ENCODE measurements at places on chromosomes 16 and 17. TPM values are rescaled to one million over a fixed set of nuclear protein-coding genes. Genes with fewer than 3 reads are reported as not detected.
A peak's percentile ranks its signal among the peaks of the same experiment; 100 is the strongest.

DNA sequence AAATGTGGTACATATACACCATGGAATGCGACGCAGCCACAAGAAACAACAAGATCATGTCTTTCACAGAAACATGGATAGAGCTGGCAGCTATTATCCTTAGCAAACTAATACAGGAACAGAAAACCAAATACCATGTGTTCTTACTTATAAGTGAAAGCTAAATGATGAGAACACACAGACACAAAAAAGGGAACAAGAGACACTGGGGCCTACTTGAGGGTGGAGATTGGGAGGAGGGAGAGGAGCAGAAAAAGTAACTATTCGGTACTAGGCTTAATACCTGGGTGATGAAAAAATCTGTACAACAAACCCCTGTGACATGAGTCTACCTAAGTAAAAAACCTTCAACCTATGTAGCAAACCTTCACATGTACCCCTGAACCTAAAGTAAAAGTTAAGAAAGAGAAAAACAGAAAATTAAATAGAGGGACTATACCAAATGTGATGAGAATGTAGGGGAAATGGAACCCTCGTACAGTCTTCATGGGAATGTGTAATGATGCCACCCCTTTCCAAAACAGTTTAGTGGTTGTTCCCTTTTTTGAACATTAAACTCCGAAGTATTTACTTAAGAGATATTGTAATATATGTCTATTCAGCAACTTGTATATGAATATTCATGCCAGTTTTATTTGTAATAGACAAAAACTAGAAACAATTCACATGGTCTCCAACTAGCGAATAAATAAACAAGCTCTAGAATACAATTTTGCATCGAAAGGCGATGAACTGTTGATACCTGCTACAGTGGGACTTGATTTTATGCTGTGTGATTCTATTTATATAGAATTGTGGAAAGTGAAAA is 33.9 kb downstream of the AHSP start:
- no peaks in the 10 kb centered on the region for H3K36me3 ChIP-seq
- no peak overlapping the region for H3K27ac ChIP-seq
- DNase-seq, result no peak
- H3K27me3 ChIP-seq, result peaks cover 24% of the 10 kb centered on the region

DNA sequence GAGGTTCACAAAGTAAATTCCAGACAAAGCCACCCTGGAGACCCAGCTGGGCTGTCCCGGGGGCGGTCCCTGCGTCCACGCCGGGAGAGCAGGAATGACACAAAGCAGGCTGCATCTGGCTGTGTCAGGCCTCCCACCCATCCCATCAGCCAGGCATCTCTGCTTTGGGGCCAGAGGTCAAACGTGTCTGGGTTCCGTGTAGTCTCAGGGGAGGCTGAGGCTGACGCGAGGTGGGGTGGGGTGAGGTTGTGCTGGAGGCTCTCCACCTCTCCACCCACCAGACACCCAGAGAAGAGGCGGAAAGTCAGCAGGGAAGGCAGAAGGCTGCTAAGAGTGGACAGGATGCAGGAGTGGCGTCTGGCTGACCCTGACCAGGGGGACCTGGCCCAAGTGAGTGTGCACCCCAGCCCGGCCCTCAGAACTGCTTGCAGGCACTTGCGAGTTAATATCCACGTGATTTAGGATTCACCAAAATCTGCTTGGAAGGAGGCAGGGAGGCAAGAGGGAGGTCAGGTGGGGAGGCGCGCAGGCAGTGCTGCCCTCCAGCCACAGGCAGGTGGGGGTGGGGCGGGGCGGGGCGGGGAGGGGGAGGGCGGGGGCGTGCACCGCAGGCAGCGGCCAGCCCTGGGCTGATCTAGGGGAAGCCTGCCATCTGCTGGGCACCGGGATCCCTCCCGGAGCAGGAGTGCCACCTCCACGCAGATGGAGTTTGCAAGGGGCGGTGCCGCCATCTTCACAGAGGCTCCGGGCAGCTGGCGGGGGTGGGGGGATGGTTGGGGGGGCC is 44.3 kb downstream of the TBC1D16 start:
- DNase-seq, result peak; percentile 98
- H3K27ac ChIP-seq, result peak overlapping the region; percentile 66
- H3K4me3 ChIP-seq, result no peak overlapping the region

- no peak overlapping the region for H3K4me3 ChIP-seq
- H3K36me3 ChIP-seq, result no peaks in the 10 kb centered on the region
- no peaks in the 10 kb centered on the region for H3K27me3 ChIP-seq
- H3K27ac ChIP-seq, result no peak overlapping the region
These were observed 113.5 kb downstream of the CMIP start for GRCh38 chr16:81558077-81558443.

DNA sequence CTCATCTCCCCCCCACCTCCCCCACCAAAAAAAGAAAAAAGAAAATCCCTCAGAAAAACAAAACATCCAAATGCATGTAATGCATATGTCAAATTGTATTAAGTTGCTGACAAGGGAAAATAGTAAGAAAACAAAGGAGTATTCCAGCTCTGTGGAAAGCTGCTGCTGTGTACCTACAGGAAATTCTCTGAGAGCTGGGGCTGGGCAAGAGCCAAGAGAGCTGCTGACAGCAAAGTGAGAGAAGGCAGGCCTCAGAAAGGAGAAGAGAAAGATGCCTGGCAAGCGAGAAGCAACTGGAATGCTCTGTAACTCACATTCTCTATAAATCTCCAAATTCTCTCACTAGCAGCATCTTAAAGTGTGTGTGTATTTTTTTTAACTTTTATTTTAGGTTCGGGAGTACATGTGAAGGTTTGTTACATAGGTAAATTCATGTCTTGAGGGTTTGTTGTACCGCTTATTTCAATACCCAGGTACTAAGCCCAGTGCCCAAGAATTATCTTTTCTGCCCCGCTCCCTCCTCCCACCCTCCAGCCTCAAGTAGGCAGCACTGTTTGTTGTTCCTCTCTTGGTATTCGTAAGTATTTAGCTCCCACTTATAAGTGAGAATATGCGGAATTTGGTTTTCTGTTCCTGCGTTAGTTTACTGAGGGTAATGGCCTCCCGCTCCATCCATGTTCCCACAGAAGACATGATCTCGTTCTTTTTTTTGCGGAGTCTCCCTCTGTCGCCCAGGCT is 24.4 kb downstream of the CNTROB start:
- no peak overlapping the region for H3K27ac ChIP-seq
- H3K4me1 ChIP-seq, result no peaks in the 10 kb centered on the region
- H3K36me3 ChIP-seq, result no peaks in the 10 kb centered on the region
- H3K4me3 ChIP-seq, result no peak overlapping the region
- H3K27me3 ChIP-seq, result no peaks in the 10 kb centered on the region

DNA sequence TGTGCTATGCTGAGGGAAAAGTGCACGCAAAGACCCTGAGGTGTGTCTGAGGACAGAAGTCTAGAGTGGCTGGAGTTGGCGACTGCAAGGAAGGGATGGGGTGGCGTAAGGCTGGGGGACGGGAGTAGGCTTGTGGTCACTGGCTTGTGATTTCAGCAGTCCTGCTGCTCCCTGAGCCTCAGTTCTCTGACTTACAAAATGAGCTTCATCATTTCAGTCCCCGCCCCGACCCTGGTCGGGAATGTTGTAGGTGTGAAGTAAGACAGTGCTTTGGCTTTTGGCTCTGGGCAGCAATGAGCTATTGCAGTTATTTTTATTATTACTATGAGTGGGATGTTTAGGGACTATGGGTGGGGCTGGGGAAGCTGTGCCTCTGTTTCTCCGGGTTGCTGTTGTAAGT is 8.6 kb downstream of the ADGRG1 start:
- H3K27me3 ChIP-seq, result peaks cover 7% of the 10 kb centered on the region
- H3K36me3 ChIP-seq, result no peaks in the 10 kb centered on the region
- no peak overlapping the region for H3K4me3 ChIP-seq
- DNase-seq, result no peak
- H3K4me1 ChIP-seq, result no peaks in the 10 kb centered on the region

DNA sequence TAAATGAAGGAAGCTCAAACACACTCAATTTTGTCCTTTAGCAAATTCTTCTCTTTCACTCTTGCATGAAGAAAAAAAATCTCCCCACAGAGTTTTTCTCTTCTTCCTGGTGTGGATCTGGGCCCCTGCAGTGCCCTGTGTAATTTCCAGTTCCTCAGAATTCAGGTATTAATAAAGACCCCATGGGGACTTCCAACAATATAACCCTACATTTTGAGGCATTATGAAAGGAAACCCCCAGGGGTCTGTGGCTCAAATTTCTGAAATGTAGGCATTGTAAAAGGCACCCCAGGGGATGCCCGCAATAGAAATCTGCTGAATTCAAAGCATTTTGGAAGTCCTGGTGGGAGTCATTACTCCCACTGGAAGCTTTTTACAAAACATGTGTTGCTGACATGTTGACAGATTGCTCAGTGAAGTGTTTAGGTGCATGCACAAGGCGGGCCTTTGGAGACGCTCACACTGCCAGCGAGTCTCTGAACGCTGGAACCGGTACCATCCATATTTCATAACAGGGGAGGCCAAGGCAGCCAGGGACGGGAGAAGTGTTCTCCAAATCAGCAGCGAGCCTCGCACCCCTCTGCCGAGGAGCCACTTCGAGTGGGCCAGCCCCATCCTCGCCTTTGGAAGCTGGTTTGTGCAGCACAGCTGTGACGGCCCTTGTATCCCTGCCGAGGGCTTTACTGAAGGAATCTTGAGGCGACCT is 154.0 kb downstream of the ZNF423 start:
- H3K4me3 ChIP-seq, result no peak overlapping the region
- no peaks in the 10 kb centered on the region for H3K36me3 ChIP-seq
- H3K27ac ChIP-seq, result peak overlapping the region; percentile 95
- H3K27me3 ChIP-seq, result no peaks in the 10 kb centered on the region
- DNase-seq, result peak; percentile 87

DNA sequence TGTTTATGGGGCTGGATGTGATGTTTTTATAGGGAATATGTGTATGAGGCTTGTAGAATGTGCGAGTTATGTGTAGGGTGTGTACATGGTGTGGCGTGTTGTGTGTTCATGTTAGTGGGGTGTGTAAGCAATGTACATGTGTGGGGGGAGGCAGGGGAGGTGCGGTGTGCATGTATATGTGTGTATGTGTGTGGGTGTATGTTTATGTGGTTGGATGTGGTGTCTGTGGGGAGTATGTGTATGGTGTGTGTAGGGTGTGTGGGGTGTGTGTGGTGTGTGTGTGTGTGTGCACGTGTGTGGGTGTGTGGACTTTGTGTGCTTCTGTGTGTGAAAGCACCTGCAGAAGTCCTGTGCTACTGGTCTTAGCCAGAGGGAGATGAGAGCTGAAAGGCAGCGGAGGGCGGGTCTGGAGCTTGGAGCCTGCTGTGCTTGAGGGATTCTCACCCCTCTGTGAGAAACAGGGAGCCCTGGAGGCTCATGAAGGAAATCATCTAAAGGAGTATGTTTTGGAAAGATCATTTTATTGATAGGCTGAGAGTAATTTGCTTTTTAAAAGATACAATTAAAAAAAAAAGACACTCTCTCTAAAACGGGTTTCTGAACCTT is 222.7 kb downstream of the HS3ST4 start:
- H3K4me1 ChIP-seq, result no peaks in the 10 kb centered on the region
- DNase-seq, result peak; percentile 55
- no peak overlapping the region for H3K27ac ChIP-seq
- no peak overlapping the region for H3K4me3 ChIP-seq

- peak; percentile 30 for DNase-seq
- H3K4me1 ChIP-seq, result no peaks in the 10 kb centered on the region
- no peaks in the 10 kb centered on the region for H3K27me3 ChIP-seq
- no peaks in the 10 kb centered on the region for H3K36me3 ChIP-seq
- no peak overlapping the region for H3K4me3 ChIP-seq
These were observed 25.5 kb downstream of the CDH5 start for GRCh38 chr16:66391726-66392670.

- H3K27ac ChIP-seq, result no peak overlapping the region
- H3K4me1 ChIP-seq, result peaks cover 6% of the 10 kb centered on the region
- peaks cover 25% of the 10 kb centered on the region for H3K36me3 ChIP-seq
- no peaks in the 10 kb centered on the region for H3K27me3 ChIP-seq
These were observed 2.4 kb upstream of the FBRS start for GRCh38 chr16:30655815-30656347.

GRCh38 chr16:47063011-47063724 is 80.6 kb downstream of the NETO2 start:
- no peaks in the 10 kb centered on the region for H3K36me3 ChIP-seq
- DNase-seq, result no peak
- H3K4me3 ChIP-seq, result no peak overlapping the region
- H3K27me3 ChIP-seq, result no peaks in the 10 kb centered on the region
- H3K27ac ChIP-seq, result no peak overlapping the region

GRCh38 chr16:88456356-88457292 is 3.5 kb downstream of the ZFPM1 start:
- no peak overlapping the region for H3K27ac ChIP-seq
- H3K36me3 ChIP-seq, result no peaks in the 10 kb centered on the region
- H3K4me1 ChIP-seq, result peaks cover 7% of the 10 kb centered on the region
- no peak for DNase-seq
- peaks cover 7% of the 10 kb centered on the region for H3K27me3 ChIP-seq
- peak overlapping the region; percentile 66 for H3K4me3 ChIP-seq

DNA sequence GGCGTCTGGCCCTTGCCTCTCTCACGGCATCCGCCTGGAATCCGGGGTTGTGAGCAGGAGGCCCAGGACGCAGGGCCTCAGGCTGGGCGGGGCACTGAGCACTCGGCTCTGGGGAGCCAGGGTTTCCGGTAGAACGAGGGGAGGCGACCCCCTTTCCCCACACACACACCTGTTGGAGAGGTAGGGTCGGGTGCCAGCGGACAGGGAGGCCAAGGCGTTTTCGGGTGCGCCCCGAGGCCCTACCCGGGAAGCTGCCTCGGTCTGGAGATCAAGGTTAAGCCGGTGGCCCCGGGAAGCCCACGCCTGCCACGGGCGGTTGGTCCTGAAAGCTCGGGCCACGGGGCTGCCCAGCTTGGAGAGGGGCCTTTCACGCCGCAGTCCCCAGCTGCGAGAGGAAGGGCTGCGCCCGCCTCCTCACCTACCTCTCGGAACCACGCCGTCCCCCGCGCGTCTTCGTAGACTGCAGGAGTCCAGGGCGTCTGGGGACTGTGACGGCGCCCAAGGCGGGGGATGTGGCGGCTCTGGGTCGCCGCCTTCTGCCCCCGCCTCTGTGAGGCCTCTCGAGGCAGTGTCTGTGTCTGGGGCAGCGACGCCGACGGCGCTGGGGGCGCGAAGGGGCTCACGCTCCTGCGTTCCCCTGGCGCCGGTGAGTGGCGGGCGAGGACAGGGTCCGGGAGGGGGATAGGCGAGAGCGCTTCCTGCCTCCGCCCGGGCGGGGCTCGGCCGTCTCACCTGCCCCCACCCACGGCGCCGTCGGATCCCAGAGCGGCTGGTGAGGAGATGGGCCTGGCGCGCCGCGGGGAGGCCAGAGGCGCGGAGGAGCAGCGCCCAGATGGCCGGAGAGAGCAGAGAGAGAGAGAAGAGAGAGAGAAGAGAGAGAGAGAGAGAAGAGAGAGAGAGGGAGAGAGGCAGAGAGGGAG is 20.3 kb upstream of the HOXB9 start:
- no peak overlapping the region for H3K27ac ChIP-seq
- H3K27me3 ChIP-seq, result peaks cover 91% of the 10 kb centered on the region
- peak; percentile 81 for DNase-seq
- peaks cover 3% of the 10 kb centered on the region for H3K4me1 ChIP-seq
- H3K4me3 ChIP-seq, result no peak overlapping the region

- H3K36me3 ChIP-seq, result no peaks in the 10 kb centered on the region
- no peak overlapping the region for H3K27ac ChIP-seq
- DNase-seq, result no peak
- H3K27me3 ChIP-seq, result peaks cover 20% of the 10 kb centered on the region
- H3K4me3 ChIP-seq, result no peak overlapping the region
These were observed 520.2 kb upstream of the C16orf82 start for GRCh38 chr16:26546573-26546972.

- DNase-seq, result no peak
- H3K4me3 ChIP-seq, result no peak overlapping the region
- no peaks in the 10 kb centered on the region for H3K4me1 ChIP-seq
- no peak overlapping the region for H3K27ac ChIP-seq
- no peaks in the 10 kb centered on the region for H3K36me3 ChIP-seq
These were observed 104.6 kb upstream of the CACNG3 start for GRCh38 chr16:24151482-24151939.

ZNF385C gene
- total RNA-seq, result 2.3 TPM

TBX6 gene
- 7.2 TPM for total RNA-seq

ZG16 gene
- total RNA-seq, result not detected

SLC38A8 gene
- not detected for total RNA-seq

ANKRD40CL gene
- total RNA-seq, result not detected

GRAPL gene
- 0.53 TPM for total RNA-seq
